ENCODE measurements at places on chromosomes 7 and 10.

DNA sequence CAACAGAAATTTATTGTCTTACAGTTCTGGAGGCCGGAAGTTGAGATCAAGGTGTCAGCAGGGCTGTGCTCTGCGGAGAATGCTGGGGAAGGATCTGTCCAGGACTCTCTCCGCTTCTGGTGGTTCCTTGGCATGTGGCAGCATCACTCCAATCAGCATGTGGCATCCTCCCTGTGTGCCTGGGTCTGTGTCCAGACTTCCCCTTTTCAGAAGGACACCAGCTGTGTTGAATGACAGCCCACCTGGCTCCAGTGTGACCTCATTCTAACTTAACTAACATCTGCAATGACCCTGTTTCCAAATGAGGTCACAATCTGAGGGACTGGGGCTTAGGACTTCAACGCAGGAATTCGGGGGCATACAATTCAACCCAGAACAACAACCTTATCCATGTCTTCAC, 141.9 kb downstream of the BMS1 start:
- DNase-seq = no peak

- DNase-seq = no peak
Measured at GRCh38 chr10:129936266-129936922, 27.7 kb downstream of the EBF3 start.

GRCh38 chr7:104179178-104179577, 28.6 kb downstream of the ORC5 start:
- no peak for DNase-seq

DNA sequence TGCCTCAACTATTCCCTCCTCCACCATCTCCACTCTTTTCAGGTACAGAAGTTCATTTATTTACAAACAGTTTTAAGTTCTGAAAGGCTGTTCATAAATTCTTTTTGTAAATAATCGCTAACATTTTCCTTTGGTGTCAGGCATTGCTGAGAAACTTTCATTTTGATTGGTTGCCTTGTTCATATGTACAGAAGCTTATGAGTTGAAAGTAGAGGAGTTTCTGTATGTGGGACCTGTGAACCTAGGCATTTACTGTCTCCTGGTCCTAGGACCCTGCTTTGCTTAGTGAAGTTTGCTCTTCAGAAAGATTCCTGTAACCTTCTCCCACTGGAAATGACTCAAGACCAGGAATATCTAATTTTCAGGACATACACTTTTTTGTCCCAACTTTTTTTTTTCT, 30.4 kb downstream of the CCSER2 start:
- DNase-seq = no peak

GRCh38 chr7:150739033-150739432, 1.8 kb downstream of the GIMAP5 start:
- no peak for DNase-seq

Data from amniotic stem cell (primary cell).